ENCODE measurements at places on chromosomes 2 and 18.

GRCh38 chr2:42754021-42754775, 9.7 kb downstream of the OXER1 start:
- DNase-seq, result peak; percentile 13

GRCh38 chr2:229412686-229413085, 141.6 kb upstream of the PID1 start:
- DNase-seq, result no peak

DNA sequence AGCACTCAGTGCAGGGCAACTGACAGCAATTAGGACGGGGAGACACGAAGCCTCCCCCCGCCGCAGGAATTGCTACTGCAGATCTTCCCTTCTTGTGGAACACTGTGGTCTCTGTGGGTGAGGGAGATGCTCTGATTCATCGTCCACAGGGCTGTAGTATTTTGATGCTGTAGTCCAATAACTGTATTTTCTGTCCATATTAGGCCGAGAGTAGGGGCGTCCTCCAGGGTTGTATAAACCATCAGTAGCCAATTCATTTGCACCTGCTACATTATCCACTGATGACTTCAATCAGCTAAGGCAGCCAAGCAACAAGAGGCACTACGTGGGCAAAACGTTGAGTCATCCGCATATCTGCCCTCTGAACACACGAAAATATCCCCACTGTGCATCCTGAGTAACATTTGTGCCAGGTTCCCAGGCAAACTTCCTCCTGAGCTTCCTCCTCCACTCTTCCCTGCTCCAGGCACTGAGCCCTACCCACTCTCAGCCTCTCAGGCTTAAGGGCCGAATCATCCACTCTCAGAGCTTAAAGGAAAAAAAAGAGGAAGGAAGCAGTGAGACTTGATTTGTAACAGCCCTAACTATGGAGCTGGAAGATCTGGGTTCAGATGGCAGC, 62.1 kb downstream of the LBH start:
- no peak for DNase-seq

DNA sequence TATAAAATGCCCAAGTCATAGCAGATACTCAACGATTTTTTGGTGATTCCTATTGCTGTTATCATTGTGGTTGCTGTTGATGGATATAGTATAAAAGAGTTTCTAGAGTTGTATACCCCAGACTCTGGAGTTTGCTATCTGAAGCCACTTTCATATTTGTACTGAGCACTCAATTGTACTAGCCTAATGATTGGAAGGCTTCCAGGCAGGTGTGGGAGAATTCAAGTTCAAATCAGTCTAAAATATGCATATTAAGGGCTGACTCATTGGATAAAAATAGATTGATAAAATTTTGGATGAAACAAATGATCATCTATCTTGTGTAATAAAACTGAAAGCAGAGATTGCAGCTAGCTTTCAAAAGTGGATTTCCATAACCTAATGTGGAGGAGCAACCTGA, 122.9 kb downstream of the NEB start:
- DNase-seq, result no peak

GRCh38 chr2:215517391-215517790, 81.5 kb upstream of the FN1 start:
- no peak for DNase-seq

- no peak for DNase-seq
Measured at GRCh38 chr2:101107241-101107640, 43.9 kb downstream of the TBC1D8 start.

- DNase-seq, result peak; percentile 49
Measured at GRCh38 chr2:53633441-53633840, 134.2 kb upstream of the CHAC2 start.

GRCh38 chr2:227653419-227653818, 13.2 kb upstream of the SCYGR5 start:
- peak; percentile 76 for DNase-seq

- no peak for DNase-seq
Measured at GRCh38 chr2:62116983-62117382, 78.9 kb upstream of the B3GNT2 start.

GRCh38 chr18:37450434-37451132, 115.0 kb downstream of the CELF4 start:
- no peak for DNase-seq

GRCh38 chr18:13809531-13810255, 14.3 kb upstream of the MC5R start:
- DNase-seq, result no peak

DNA sequence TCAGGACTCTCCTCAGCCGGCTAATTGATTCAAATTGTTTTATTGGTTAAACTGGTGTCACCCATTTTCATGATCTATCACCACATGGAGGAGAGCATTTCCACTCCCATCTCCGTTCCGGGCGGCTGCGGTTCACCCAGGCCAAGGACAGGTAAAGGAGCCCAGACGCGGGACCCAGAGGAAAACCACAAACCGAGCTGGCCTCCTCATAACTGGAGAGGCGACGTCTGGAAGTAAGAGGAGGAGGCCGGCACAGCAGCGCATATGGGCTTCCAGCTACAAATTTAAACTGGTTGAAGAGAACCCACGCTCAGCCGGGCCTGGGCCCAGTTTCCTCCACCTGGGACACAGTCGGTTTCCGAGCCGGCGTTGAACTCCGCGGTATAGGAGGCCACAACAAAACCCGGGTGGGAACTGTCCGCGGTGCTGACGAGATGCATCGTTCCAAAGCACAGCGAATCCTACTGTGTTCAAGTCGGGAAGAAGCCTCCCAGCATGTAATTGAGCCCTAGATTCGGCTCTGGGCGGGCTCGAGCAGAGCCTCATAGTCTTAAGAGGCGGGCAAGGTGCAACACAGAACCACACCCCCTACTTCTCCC, 3.0 kb upstream of the SKOR2 start:
- no peak for DNase-seq

DNA sequence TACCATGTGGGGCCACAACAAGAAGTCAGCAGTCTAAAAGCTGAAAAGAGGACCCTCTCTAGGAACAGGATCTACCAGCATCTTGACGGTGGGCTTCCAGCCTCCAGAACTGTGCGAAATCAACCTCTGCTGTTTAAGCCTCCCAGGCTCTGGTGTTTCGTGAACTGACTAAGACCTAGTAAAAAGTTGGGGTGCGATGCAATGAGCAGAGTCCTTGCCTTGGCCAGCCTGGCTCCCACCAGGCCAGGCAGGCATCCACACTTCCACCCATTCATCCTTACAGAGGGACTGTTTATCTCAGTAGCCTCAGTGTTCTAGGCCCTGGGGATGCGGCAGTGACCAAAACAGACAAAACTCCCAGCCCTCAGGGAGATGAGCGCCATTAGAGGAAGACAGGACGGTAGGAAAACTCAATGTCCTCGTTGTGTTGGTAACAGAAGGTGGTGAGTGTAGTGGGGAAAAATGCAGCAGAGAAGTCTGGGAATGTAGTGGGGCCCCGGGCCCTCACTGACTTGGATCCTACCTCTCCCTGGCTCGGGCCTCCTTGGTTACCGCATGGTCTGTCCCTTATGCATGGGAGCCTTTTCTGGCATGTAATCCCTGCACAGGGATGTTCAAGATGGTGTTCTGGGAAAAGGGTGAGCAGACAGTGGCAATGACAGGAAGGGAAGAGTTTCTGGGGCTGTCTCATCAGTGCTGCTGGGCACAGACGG, 271.8 kb upstream of the HS6ST1 start:
- DNase-seq, result no peak

DNA sequence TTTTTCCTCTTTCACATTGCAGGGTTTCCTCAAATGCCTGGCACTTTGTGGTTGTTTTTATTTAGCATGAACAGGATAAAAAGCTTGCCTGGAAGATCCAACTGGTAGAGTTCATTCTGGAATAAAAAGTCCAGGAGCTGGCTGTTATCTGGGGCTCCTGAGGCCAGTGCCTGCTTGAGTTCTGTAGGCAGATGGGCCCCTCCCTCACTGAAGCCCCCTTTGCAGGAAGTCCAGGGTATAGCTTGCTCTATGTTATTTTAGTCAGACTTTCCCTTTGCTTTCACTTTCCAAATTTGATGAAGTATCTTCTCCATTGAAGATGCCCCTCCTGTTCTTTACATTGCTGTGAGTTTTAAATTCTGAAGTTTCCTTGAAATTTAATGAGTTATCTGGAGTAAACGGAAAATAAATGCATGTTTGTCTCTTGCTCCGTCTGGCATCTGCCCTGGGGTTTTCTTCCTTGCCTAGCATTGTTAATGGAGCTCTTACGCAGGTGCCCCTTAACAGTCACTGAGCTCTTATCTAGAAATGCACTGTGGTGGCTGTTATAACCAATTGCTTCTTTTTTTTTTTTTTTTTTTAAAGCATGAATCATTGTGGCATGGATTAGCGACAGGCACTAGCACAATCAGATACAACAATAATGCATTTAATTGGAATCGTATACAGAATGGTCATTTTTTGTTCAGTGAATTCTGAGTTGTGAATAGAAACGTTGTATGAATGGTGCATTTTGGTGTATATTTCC, 27.0 kb upstream of the LPIN1 start:
- DNase-seq, result no peak

DNA sequence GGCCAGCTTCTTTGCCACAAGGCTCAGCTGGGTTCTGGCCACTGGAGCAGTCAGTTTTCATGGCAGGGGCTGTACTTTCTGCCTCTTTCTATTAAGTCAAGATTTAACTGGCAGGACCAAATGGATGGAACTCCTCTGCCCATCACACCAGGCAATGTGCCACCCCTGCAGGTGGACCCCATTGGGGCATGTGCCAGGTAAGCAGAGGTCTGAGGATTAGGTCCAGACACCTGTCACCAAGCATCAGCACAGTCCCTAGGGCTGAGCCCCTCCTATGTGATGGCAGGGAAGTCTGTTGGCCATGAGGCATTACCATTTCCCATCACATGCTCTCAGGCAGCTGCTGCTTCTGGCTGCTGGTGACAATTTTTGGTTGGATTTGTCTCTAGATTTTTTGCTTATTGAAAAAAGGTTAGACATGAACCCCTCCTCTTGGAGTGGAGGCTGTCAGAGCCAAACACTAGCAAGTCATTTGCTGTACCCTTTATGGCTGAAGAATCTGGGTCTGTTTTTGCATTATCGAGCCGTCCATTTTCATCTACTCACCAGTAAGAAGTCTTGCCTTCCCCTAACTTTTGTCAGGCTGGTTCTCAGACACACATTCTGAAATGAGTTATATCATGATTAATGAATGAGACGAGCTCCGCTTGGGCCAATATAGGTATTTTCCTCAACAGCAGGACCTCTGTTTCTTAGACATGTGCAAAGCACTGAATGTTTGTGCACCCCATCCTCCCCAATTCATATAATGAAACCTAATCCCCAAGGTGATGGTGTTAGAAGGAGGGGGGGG, 328.0 kb downstream of the TSN start:
- DNase-seq, result no peak

DNA sequence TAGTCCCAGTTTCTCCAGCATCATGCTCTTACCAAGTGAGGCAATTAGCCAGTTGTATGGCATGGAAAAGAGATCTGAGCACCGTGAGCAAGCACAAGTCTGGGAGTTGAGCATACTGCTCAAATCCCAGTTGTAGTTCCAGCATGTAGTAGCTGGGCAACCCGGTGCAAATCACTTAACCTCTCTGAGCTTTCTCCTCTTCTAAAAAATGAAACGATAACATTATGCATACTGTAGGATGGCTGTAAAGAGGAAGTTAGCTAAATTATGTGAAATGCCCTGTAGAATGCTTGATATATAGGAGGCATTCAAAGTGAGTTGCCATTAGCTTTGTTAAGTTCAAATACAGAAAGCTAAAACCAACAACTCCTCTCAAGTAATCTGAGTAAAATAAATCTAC, 164.0 kb upstream of the ZEB2 start:
- no peak for DNase-seq

DNA sequence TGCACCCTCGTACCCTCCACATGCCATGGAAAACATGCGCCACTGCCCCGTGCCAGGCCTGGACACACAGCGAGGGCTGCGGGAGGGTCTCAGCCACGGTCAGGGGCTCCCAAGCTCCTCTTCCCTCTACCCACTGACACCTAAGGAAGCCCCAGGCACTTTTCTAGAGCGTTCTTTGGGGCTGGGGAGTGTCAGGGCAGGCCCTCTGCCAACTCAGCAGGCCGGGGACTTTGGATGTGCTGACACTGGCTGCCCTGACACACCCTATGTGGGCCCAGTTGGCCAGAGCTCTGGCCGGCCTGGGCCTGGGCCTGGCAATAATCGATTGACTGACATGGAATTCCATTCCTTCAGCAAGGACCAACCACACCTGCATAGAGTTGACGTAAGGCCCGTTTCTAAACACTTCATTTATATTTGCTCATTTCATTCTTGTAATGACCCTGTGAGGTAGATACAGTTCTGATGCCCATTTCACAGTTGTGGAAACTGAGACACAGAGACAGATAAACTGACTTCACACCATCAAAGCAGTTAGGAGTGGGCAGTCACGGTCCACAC, 70.5 kb downstream of the ZFP36L2 start:
- DNase-seq, result no peak

GRCh38 chr2:186294248-186294888, 191.7 kb upstream of the ZC3H15 start:
- no peak for DNase-seq

GRCh38 chr18:55544014-55544413, 44.0 kb downstream of the TCF4 start:
- no peak for DNase-seq

- no peak for DNase-seq
Measured at GRCh38 chr18:48667276-48668254, 128.7 kb downstream of the CTIF start.

DNA sequence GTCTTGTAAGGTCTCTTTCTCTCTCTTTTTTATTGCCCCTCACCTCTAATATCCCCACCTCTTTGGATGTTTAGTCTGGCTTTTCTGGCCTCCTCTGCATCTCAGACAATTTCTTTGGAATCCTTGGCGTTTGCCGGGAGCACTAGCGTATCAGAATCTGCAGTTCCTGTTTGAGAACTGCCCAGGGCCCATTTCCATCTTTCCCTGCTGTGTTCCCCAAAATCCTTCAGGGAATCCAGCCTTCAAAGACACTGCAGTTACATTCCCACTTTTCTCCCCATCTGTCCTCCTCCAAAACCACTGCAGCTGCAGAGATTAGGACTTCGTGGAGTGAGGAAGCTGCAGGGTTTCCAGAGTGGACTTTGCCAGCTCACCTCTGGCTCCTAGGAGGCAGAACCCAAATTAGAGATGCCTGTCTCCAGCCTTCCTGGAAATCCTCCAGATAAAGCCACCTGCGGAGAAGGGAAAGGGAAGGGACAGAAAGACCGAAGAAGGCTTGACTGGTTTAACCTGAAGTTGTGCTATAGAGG, 2.7 kb downstream of the VSNL1 start:
- no peak for DNase-seq

GRCh38 chr18:12271376-12272235, 17.4 kb downstream of the CIDEA start:
- DNase-seq, result peak; percentile 63

GRCh38 chr2:189337656-189338055, 103.6 kb upstream of the WDR75 start:
- peak; percentile 97 for DNase-seq

DNA sequence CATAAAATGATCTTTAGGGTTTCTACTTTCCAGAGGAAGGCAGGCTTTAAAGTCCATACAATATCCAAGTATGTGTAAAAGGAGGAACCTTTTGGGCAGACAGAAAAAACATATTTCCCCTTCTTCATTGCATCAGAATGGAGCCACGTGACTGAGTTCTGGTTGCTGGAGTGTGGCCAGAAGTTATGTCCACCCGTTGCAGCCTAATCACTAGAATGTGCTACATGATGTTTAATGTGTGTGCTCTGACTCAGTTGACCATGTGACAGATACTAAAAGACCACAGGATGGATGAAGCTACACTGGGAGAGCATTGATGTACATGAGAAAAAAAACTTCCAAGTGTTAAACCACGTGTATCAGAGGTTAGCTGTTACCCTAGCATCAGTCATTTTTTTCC, 460.9 kb downstream of the RIT2 start:
- no peak for DNase-seq

- DNase-seq, result no peak
Measured at GRCh38 chr2:18596993-18597392, 7.6 kb upstream of the NT5C1B start.

Data from fibroblast of gingiva (primary cell).